Cerebellar cortex (tissue), 1 donor: ENCODE measurements at places on chromosomes 5 and 9.

DNA sequence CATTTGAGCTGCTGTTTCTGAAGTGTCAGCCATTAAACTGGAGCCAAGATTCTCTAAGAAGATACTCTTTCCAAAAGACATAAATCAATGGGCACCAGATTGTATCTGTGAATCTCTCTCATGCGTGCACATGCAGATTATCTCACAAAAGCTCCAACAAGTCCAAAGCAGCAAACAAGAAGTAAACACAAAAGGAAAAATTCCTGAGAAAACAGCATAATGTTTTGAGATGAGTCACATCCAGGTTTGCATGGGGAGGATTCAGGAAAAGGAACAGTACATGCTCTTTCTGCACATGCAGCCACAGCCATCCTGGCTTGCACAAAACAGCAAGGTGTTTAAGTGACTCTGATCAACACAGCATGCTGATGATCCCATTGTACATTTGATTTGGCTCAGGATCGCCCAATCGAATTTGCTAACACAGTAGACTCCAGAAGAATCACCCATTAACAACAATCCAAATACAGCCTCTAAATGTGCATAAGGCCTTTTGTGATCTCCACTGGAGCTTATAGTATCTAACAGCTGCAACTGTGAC is 143.1 kb downstream of the ELAVL2 start:
- no peak for DNase-seq

DNA sequence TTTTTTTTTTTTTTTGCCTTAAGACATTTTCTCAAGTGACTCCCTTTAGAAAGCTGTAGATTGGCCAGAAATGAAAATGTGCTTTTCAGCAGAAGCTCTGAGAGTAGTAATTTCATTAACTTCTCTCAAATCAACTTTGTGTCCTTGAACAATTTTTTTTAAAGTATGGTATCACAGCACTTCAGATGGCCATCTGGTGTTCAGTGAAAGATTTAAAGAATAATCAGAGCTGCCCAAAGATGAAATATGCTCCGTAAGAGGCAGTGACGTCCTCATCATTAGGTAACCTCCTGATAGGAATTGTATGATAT is 43.0 kb upstream of the PCAT7 start:
- no peak for DNase-seq

DNA sequence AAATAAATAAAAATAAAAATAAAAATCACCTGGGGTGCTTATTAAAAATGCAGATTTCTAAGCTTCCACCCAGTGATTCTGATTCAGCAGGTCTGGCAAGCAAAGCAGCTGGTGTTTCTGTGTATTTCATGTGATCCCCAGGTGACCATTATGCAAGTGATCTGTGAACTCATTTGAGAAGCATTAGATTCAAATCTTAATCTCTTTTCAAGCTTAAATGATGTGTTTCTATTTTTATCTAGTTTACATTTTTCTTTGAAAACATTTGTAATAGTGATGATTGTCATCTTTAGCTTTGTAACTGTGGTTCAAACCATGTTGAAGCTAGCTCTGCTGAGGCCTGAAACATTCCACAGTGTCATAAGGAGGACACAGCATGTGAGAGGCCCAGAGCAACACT is 804.8 kb upstream of the ZNF608 start:
- no peak for DNase-seq

DNA sequence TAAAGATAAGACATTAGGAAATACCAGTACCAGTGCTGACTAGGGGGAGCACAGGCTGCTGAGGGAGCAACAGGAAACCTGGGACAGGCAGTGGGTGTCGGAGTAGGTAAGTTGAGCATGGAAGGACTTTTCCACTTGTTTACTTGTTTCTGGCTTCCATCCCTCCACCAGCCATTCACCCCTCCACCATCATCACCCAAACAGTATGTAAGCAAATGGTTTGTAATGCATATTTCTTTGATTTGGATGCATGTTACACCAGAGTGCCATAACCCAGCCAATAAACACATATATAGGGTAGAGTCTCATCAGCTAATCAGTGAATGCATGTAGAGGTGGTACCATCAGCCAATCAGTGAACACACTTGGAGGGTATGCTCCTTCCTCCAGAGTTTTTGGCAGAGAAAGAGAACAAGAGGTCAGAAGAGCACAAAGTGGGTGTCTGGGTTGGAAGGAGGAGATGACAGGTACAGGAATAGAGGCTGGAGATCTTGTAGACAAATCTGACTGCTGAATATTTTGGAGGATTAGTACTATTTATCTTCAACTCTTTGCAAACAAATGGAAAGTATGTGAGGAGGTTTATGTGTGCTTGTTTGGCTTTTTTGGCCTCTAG is 37.7 kb upstream of the PDE8B start:
- DNase-seq = no peak

DNA sequence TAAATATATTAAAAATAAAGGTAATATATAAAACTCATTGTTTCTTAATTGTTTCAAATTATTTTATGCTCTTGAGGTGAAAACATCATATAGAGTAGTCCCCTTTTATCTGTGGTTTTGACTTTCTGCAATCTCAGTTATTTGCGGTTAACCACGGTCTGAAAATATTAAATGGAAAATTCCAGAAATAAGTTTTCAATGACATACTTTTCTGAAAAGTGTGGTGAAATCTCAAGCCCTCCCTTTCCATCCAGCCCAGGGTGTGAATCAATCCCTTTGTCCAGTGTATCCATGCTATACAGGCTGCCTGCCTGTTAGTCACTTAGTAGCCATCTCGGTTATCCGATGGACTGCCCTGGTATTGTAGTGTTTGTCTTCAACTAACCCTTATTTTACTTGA is 546.7 kb upstream of the DMAC1 start:
- no peak for DNase-seq

GRCh38 chr5:163730206-163730756 is 224.9 kb downstream of the MAT2B start:
- DNase-seq = no peak

- no peak for DNase-seq
These were observed 21.0 kb downstream of the PSD2 start for GRCh38 chr5:139816566-139816965.

- no peak for DNase-seq
These were observed 90.8 kb downstream of the HACD4 start for GRCh38 chr9:20940447-20941173.
